PC-3 (cell line): ENCODE measurements at places on chromosomes 7 and 10. TPM values are rescaled to one million over a fixed set of nuclear protein-coding genes. Genes with fewer than 3 reads are reported as not detected.

PNLIPRP1 gene
- not detected in 2 replicates for total RNA-seq

TMEM213 gene
- total RNA-seq: not detected in 2 replicates

BHLHA15 gene
- 12.0 and 13.9 TPM in 2 replicates for total RNA-seq

SPRN gene
- not detected in 2 replicates for total RNA-seq

UPK3B gene
- total RNA-seq: 3.0 and 10.7 TPM in 2 replicates

AKR1C4 gene
- total RNA-seq: not detected in 2 replicates

TMEM60 gene
- total RNA-seq: 6.9 and 8.1 TPM in 2 replicates
